Smooth muscle cell of bladder (primary cell): ENCODE measurements at places on chromosomes 12 and 14. TPM values are rescaled to one million over a fixed set of nuclear protein-coding genes. Genes with fewer than 3 reads are reported as not detected.

Gene KRT85
- total RNA-seq = not detected in 2 replicates

Gene TCL1A
- not detected in 2 replicates for total RNA-seq

Gene INSM2
- total RNA-seq = not detected in 2 replicates

Gene OR6C1
- total RNA-seq = not detected in 2 replicates

Gene HOTAIR
- total RNA-seq = 0.09 and 0.28 TPM in 2 replicates

Gene TAS2R10
- total RNA-seq = 0.55 and 0.71 TPM in 2 replicates
